Choroid plexus epithelial cell (primary cell): ENCODE measurements at places on chromosomes 12 and 14.

GRCh38 chr12:75661908-75662307 lies 150.5 kb upstream of the KRR1 start:
- DNase-seq, result peak; percentile 82

GRCh38 chr12:3670083-3670620 lies 82.8 kb downstream of the CRACR2A start:
- DNase-seq, result no peak

DNA sequence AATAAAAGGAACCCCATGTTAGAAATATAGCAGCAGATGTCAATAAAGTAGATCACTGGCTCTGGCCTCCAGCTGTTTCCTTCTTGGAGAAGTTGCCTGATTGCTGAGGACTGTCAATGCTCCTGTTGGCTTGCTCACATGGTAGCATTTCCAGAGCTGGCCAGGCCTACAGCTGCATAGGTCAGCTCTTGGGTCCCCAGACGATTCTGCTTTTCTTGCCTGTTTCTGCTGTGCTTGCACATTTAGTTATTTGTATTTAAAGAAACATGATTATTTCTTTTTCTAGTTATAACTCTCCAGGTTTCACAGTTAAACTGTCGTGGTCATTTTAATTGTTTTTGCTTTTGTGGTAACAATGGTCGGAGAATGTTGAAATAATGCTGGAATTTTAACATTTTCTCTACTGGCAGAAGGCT lies 7.2 kb downstream of the NAV3 start:
- peak; percentile 53 for DNase-seq

- DNase-seq, result peak; percentile 14
Measured at GRCh38 chr14:95185767-95186392, 28.6 kb upstream of the DICER1 start.

- no peak for DNase-seq
Measured at GRCh38 chr12:66239295-66239694, 50.3 kb downstream of the IRAK3 start.

- DNase-seq, result no peak
Measured at GRCh38 chr12:27988594-27989233, 16.2 kb upstream of the PTHLH start.

DNA sequence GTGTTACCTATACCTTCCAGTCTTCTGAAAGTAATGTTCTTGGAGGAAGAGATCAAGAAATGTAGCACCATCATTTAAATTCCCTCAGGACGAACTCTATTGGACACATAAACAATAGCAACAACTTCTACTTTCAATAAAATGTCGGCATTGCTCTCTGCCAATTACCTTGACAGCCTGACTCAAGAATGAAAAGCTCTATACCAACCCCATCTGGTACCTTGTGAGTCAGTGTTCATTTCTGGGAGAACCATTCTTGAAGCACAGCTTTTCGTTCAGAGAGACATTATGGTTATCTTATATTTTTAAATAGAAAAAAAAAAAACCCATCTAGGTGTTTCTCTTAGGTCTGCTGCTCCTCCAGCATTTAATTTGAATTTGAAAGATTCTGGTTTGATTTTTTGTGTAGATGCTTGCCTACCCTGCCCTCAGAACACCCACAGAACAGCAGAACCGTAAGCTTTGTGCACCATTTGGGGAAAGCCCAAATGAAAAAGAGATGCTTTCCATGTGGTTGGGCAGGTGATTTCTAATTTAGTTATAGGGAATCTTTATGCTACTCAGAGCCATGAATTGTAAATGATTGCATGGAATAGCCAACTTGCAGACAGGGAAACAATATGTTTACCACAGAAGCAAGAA lies 156.0 kb downstream of the SAMD4A start:
- peak; percentile 67 for DNase-seq

DNA sequence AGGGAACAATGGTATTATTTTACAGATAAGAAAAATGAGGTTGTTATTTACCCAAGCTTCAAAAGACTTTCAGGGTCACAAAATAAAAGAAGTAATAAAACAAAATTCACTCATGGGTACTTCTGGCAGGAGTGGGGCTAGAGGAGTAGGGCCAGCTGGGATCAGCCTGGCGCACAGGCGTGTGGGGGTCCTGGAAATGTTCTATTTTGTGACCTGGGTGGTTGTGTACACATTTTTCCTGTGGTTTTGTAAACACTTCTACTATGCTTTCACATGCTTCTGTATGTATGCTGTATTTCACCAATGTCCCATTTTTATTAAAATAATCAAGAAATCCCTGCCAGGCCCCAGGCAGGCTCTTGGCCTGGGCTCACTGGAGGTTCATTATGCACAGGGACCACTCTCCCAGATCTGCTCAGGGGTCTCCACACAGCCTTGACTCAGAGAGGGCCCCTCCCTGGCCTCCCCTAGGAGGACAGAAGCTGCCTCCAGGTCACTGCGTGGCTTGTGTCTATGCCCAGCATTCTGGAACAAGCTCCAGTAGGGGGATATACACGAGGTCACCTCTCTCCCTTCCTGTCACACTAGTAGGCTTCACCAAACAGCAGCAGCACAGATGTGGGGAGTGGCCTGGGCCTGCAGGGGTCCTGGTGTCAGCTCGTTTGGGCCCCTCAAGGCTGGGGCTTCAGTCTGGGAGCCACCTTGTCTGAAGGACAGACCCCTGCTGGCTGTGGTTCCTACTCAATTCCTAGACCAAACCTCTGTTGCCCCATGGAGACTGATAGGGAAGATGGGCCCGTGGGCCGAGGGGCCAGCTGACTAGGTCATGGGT lies 37.8 kb downstream of the ANAPC7 start:
- DNase-seq, result no peak

GRCh38 chr14:46091819-46092218 lies 559.8 kb downstream of the RPL10L start:
- no peak for DNase-seq

DNA sequence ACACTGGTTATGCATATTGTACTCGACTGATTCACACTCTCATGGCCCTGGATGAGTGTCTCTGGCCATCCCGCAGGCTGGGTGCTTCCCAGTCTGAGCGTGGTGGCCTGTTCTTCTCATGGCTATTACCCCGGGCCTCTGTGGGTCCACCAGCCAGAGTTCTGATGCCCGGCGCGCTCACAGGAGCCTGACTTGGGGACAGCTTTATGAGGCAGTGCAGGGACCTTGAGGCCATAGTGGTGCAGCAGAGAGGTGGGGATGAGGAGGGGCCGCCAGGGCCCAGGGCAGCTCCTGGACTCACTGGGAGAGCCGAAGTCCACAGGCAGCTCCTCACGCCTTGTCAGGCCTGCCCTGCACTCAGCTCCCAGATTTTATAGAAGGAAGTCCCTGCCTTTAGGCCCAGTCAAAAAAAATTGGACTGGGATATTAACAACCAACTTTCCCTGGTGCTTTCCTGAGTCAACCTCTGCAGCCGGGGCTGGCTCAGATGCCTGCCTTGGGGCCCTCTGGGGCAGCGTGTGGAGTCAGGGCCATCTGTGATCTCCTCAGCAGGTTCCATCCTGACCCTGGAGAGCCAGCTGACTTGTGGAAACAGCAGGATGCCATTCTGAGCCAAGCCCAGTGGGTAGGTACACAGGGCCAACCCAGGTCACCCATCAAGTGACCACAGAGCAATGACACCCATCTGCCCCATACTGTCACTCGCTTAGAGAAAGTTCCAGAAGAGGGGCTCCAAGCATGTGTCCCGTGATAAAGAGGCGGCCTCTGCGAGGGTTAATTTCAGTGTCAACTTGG lies 89.4 kb upstream of the DIO3 start:
- DNase-seq, result no peak

DNA sequence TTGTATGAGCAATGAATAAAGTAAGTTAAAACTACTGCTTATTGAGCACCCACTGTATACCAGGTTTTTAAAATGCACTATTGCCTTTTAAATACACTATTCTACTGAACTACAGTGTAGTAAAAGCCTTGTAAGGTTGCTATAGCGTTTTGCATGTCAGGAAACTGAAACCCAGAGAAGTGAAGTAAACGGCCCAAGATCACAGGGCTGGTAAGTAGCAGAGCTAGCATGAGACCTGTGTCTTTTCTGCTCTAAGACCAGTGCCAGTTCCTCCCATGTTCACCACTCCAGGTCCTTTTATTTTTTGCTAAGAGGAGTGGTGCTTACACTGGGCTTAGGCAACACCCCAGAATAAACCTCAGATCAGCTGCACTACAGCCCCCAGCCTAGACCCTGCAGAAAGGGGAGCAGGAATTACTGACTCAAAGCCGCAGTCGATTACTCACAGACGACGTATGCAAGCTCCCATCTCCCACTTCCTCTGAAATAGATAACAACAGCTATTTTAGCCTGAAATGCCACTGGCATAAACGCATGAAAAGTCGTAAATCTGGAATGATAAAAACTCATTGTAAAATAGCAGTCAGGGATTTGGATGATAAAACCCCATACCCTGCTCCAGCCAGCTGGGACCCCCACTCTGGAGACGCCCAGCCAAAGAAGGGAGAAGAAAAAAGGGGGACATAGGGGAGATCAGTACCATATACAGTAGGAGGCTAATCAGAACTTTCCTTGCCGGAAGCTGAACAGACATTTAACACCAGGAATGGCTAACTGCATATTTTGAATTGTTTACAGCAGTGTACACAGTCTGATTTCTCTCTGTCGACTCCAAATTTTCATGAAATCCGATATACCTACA lies 108.3 kb downstream of the NUAK1 start:
- peak; percentile 97 for DNase-seq

DNA sequence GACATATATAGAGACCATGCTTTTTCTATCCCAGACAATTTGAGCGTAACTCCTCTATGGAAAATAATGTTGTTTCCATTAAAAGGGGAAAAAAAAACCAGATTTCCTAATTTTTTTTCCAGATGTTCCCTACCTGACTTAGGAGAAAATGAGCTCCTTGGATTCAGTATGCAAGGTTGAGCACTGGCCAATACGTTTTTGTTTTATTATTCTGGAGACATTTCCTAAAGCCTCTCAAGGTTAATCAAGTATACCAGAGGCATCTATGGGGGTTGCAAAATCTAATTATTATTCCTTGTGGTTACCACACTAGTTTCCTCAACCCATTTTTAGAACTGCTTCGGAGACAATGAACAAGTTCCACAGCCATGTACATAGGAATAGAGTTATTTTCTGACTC lies 291.3 kb downstream of the SLC16A7 start:
- no peak for DNase-seq

- DNase-seq, result peak; percentile 13
Measured at GRCh38 chr12:28603239-28603638, 413.0 kb downstream of the CCDC91 start.

DNA sequence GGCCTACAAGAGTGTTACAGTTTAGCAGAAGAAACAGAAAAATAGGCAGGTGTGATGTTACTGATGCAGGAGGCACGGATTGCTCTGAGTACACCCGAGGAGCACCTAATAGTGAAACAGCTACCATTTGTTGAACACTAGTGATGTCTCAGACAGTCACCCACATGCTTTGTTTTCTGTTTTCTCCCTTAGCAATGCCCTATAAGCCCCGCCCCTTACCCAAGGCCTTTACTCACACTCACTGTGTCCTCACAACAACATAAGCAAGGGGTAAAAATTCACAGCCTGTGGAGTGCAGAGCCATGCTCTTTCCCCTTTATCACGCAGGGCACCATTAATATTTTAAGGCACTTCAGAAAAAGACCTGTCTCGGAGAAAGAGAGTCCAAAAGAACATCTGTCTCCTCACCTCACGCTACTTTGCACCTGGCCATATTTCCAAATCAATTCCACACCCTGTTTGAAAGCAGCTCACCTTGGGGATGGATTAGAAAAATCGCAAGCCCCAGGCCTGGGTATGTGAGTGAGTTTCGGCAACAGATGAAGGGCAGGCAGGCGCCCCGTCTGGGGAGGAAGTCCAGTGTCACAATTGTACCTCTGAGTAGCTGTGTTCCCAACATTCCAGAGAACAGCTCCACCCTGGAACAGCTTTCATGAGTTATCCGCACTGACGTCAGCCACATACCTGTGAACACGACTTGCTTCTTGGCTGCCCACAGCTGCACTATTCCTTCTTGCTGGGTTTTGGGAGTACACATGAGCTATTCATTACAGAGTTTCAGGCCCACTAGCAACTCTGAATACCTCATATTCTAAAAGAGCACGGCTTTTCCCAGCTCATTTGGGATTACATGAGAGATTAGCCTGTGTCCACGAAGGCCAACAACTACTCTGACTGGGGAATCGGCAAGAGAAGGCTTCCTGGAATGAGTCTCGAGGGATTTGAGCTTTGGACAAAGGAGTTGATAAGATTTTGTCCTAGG lies 26.0 kb downstream of the MAPK1IP1L start:
- peak; percentile 51 for DNase-seq

GRCh38 chr14:68748691-68749090 lies 44.2 kb downstream of the ZFP36L1 start:
- no peak for DNase-seq

- no peak for DNase-seq
Measured at GRCh38 chr14:50823762-50824636, 7.0 kb downstream of the NIN start.

GRCh38 chr14:30333934-30334333 lies 225.0 kb upstream of the G2E3 start:
- no peak for DNase-seq

DNA sequence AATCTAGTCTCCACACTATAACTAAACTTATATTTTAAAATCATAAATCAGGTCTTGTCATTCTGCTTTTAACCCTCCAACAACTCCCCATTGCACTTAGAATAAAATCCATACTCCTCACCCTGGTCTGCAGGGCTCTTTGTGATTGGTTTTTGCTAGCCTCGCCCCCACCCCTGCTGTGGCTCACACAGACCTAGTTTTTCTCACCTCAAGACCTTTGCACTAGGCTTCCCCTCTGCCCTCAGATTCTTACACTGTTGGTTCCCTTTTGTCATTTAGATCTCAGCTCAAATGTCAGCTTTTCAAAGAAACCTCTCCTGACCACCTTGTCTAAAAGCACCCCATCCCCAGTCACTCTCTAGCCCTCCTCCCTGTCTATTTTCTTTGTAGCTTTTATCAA lies 10.7 kb upstream of the LHX5 start:
- DNase-seq, result no peak

GRCh38 chr12:12624498-12624992 lies 12.9 kb downstream of the CREBL2 start:
- DNase-seq, result no peak
